Heart right ventricle (tissue), 16 donors: ENCODE measurements at places on chromosomes 7 and 10.

DNA sequence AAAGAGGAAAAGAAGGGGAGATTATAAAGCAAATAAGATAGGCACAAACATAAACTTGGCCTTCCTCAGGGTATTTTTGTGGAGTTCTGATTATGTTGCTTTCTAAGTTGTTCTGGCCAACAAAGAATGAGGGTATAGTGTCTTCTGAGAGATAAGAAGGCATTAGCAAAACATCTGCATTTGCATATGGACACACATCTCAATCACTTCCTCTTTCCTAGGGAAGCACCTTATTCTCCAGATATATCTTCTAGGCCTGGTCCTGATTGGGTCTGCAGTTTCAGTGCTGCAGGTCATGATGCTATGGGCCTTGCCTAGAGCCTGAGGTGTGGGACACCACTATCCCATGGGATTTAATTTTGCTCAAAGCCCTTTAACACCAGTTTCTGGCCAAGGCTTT is 308.8 kb upstream of the PHYHIPL start:
- no peak for DNase-seq

DNA sequence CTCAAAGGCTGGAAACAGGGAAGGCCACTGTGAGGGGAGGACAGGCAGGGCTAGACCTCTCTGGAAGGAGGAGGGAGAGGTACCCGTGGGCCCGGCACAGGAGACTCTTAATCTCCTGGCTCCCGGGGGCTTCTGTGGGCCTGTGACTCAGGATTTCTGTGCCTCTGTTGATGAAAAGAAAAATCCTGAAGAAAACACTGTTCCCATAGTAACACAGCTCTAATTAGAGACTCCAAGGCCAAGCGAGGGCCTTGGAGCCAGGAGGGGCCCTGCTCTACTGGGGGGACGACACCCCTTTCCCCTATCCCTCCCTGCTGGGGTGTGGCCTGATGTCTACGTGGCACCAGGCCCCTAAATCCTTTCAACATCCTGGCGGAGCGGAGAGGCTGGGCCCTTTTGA is 174.1 kb upstream of the TNRC18 start:
- DNase-seq, result no peak

GRCh38 chr7:69364813-69365643 is 233.2 kb upstream of the AUTS2 start:
- DNase-seq, result no peak

GRCh38 chr10:62554632-62555199 is 180.5 kb downstream of the ZNF365 start:
- no peak for DNase-seq

- DNase-seq, result no peak
Measured at GRCh38 chr7:66504131-66504530, 124.5 kb upstream of the KCTD7 start.

- peak; percentile 29 for DNase-seq
Measured at GRCh38 chr10:75431180-75432111, at the start of gene LRMDA. Gene LRMDA, plus strand, starts transcription at chr10:75431624.

DNA sequence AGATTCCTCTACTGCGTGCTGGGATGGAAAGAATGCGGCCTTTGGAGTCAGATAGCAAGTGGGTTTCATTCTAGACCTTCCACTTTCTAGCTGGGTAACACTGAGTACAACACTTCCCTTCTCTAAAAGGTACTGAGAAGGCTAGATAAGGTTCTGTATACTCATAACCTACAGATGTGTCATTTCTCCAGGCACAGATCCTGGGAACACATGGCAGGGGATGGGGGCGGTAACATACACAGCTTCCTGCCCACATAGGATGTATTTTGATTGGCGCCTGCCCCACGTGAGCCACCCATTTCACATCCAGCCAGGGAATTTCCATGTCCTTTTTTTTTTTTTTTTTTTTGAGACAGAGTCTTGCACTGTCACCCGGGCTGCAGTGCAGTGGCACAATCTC is 31.8 kb downstream of the KLRG2 start:
- no peak for DNase-seq

GRCh38 chr10:124670849-124671248 is 73.3 kb downstream of the FAM53B start:
- DNase-seq, result no peak

DNA sequence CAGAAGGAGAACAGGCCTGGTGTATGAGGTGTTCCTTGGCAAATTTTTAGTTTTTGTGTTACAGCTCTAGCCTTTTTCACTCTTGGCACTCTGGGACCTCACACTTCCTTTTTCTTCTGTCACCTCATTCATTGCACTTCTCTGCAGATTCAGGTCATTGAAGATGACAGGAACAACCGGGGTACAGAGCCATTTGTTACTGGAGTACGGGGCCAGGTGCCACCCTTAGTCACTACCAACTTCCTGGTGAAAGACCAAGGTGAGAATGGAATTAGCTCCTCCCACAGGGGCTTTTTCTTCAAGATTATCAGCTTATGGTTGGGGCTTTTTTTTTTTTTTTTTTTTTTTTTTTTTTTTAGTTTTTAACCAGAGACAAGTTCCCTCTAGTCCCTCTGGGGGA is 18.5 kb upstream of the CHCHD1 start:
- no peak for DNase-seq

DNA sequence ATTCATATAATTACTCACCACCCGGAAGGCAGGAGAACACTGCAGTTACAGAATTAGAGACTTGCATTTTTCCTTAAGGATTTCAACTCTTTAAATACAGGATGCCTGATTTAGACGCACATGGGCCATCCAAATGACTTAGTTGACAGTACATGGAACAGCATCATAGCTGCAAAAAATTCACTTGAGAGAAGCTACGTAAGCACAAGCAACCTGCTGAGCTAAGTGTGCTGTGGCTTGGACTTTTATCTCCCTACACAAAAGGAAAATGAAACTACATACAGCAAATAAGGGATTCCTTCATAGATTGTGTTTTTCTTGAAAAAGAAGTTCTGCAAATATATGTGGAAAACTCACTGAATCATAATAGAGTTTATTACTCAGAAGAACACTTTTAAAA is 152.6 kb downstream of the POU6F2 start:
- DNase-seq, result no peak

- DNase-seq, result no peak
Measured at GRCh38 chr7:71770269-71770907, 638.4 kb downstream of the GALNT17 start.

DNA sequence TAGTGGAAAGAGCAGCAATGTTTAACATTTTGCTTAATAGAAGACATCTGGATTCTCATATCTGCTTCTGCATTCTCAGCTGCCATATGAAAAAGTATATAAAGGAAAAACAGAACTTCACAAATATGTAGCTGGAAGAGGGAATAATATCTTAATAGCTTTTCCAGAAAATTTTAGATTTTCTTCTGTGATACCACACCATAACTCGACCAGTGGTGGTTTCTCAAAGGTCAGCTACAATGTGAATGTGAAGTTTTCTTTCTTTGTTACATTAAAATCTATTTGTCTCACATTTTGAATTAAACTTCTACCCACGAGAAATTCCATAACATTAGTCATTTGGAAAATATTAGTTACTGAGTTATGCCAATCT is 339.8 kb downstream of the PARD3 start:
- no peak for DNase-seq

DNA sequence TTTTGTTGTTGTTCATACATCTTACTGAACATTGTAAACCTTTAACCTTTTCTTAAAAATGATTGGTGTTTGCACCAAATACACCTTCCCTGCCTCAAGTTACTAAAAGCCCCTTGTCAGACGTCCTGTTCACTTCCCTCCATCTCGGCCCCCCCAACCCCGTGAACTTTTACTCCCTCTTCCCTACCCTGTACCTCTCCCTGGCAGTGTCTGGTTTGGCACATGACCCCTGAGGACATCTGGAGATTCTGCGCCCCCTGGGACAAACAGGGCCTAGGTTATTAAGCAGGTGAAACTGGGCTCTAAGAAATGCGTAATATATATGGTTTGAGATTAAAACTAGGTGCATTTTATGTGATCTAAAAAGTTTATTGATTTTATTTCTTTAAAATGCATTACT is 1.4 kb downstream of the PPP2R2D start:
- no peak for DNase-seq

GRCh38 chr7:96238976-96239766 is 82.7 kb downstream of the SLC25A13 start:
- no peak for DNase-seq

DNA sequence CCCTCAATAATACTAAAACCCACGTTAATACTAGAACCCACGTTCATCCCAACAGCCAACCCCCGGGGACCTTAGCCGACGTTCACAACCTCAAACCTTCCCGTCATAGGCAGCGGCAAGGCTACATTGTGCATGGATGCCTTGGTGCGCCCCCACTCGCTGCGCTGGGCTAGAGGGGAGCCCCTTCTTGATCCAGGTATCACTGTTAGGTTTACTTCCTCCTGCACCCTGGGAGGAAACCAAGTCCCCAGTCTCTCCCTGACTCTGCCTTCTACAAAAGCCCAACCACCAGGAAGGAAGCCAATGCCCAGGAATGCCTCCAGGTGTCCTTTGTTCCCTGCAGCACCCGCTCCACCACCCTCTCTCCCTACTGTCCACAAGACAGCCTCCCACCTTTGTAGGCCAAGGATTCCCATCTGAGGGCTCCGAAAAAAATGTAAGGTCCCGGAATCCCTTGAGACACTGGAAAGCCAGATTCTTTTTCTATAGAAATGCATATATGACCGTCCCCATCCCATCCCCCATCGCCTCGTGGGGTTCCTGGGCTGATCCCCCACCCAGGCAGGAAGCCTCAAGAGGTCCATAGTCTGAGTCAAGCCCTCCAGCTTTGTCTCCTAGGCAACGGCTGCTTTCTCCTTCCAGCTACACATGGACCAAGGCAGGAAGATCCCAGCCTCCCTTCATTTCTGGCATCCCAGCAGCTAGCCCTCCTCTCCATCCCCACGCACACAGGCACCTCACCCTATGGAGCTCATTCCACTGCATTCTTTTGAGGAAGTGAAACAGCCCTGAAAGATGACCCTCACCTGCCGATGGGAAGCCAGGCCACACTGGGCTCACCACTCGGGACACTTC is 25.2 kb downstream of the CTBP2 start:
- no peak for DNase-seq

DNA sequence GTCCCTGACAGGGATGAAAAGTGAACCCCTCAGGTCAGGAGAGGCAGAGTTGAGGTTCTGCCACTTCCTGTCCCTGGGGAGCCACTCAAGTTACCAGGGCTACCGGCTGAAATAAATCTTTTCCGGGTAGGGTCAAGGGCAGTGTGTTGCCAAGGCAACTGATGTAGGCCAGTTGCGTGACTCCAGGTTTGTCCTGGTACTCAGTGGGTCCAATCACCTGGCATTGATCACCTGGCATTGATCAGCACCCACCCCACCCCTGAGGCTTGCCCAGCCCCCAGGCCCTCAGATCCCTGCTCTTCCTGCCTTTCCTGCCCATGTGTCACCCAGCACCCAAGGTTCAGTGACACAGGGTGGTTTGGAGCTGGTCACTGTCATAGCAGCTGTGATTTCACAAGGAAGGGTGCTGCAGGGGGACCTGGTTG is 5.9 kb downstream of the SAP25 start:
- DNase-seq, result no peak

DNA sequence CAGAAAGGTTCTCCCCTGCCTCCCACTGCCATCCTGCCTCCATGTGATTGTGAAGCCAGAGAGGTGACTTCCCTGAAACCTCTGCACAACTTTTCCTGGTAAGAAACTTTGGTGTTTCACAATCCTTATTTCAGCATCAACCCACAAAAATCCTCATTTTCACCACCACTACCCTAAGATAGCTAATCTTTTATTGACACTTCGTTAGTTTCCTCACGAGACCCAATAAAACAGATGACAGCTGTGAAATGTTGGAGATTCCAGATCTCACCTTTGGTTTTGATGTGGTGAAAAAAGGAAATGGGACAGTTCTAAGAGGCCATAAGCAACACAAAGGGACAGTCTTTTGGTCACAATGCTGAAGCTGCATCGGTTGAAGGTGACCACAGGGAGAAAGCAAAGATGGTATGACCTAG is 59.9 kb upstream of the TM9SF3 start:
- no peak for DNase-seq

DNA sequence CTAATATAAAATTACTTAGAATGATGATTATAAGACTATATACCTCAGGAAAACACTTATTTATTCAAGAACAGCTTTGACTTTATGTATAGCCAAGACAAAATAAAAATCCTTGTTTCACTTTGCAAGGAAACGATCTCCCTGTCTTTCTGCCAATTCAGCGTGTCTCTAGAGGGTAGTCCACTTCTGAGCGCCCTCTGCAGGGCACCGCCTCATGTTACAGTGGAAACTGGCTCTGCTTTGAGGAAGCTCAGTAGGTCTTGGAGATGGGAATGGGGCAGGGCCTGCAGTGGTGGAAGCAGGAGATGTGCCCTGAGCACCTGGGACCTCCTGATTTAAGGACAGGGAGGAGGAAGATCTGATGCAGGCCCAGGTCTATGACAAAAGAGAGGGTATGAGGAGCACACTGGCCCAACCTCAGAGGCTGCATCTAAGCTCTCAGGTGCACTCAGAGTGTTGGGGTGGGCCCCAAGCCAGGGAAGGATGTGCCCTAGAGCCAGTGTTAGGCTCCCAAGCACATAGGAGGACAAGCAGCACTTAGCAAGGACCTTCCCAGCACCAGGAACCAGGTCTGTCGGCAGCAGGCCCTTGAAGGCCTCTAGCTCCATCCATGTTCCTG is 481.0 kb downstream of the TNS3 start:
- DNase-seq, result peak; percentile 37

DNA sequence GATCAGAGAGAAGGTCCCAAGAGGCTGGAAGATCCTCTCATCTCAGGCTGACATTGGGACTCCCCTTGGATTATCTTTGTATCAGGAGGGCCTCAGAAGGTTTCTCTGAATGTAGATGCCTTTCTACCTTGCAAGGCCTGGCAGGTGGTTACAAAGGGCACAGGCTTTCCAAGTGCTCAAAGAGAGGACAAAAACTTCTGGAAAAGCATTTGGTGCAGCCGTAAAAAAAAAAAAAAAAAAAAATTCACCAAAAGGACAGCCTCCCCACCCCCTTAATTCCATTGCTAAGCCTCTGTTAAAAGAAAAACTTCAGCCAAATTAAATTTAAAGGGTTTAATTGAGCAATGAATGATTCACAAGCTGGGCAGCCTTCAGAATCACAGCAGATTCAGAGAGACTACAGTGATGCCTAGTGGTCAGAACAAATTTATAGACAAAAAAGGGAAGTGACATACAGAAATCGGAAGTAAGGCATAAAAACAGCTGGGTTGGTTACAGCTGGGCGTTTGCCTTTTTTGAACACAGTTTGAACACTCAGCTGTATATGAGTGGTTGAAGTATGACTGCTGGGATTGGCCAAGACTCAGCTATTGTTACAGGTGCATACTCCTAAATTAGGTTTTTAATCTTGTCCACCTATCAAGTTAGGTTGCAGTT is 42.5 kb upstream of the LRGUK start:
- no peak for DNase-seq

GRCh38 chr10:101766753-101767599 is 8.9 kb downstream of the FGF8 start:
- no peak for DNase-seq

- no peak for DNase-seq
Measured at GRCh38 chr10:77252380-77253146, 385.0 kb downstream of the KCNMA1 start.
